ENCODE measurements at places on chromosomes 12 and 14. TPM values are rescaled to one million over a fixed set of nuclear protein-coding genes. Genes with fewer than 3 reads are reported as not detected.

The EFS gene
- total RNA-seq, result not detected

The TMEM30B gene
- 1.8 TPM for total RNA-seq

The SCN8A gene
- 0.93 TPM for total RNA-seq

The ZNF219 gene
- 8.6 TPM for total RNA-seq

The AQP6 gene
- total RNA-seq, result not detected

The PNN gene
- total RNA-seq, result 108 TPM

The FOXG1 gene
- total RNA-seq, result not detected

The CHGA gene
- not detected for total RNA-seq

The TEAD4 gene
- total RNA-seq, result 3.7 TPM

The FAIM2 gene
- total RNA-seq, result 0.08 TPM

Data from activated naive CD8-positive, alpha-beta T cell treated with anti-CD3 and anti-CD28 coated beads for 36 hours (primary cell).